ENCODE measurements at places on chromosomes 13 and 19.

DNA sequence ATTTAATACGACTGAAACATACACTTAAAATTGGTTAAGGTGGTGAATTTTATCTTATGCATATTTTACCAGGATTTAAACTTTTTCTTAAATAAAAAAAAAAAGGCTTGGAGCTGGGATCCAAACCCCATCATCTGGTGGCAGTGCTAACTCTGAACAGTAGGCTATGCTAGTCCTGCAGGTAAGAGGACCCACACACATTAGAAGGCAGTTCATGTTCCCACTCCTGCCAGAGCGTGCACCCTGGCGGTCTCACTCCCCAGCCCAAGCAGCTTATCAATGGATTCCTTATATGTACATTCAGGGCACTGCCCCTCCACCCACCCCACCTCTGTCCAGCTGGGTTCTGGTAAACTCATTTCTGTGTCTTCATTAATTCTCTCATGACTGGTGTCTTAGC, 31.3 kb upstream of the CEBPA start:
- no peak for DNase-seq

DNA sequence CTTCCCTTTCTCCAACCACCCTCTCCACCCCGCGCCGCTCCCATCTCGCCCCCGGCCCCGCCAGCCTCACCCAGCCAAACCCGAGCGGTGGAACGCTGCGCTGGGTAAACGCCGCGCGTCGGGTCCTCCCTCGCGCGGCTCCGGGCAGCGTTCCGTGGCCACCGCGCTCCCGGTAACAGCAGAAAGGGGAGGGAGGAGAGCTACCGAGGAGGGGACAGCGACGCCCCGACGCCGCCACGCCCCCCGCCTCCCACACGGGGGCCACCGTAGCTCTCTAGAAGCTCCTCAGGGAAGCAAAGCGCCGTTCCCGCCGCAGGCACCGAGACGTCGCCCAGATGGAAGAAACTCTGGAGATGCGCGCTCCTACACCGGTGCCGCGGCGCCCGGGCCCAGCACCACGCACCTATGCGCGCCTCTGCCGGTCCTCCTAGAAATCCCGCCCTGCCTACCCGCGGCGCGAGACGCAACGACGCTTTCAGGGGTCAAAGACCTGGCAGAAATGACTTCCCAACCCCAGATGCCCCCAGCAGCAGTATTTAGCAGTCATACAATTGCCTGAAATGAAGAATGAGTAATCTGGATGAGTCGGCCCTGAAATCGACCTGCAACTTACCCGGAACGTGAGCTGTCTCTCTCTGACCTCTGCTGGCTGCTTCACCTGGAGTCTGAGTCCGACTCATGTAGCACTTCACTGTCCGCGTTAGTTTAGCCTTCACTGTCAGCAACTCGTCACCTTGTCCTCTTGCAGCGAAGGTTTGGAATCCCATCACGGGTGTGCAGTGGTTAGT, at the start of gene RUBCNL:
Gene RUBCNL, minus strand, starts transcription at position 189 of the 788 bp plus-strand sequence. CDS start 14,777 bp downstream, outside the sequence.
- DNase-seq, result peak; percentile 59

GRCh38 chr13:32277839-32278238, 37.3 kb downstream of the ZAR1L start:
- DNase-seq, result no peak

- no peak for DNase-seq
Measured at GRCh38 chr13:97012251-97013048, 18.2 kb upstream of the OXGR1 start.

- DNase-seq, result no peak
Measured at GRCh38 chr19:18306888-18307260, 16.0 kb downstream of the LSM4 start.

- no peak for DNase-seq
Measured at GRCh38 chr19:37907735-37908455, 887 bp downstream of the SIPA1L3 start.

- no peak for DNase-seq
Measured at GRCh38 chr13:21759911-21760310, 89.0 kb downstream of the FGF9 start.

DNA sequence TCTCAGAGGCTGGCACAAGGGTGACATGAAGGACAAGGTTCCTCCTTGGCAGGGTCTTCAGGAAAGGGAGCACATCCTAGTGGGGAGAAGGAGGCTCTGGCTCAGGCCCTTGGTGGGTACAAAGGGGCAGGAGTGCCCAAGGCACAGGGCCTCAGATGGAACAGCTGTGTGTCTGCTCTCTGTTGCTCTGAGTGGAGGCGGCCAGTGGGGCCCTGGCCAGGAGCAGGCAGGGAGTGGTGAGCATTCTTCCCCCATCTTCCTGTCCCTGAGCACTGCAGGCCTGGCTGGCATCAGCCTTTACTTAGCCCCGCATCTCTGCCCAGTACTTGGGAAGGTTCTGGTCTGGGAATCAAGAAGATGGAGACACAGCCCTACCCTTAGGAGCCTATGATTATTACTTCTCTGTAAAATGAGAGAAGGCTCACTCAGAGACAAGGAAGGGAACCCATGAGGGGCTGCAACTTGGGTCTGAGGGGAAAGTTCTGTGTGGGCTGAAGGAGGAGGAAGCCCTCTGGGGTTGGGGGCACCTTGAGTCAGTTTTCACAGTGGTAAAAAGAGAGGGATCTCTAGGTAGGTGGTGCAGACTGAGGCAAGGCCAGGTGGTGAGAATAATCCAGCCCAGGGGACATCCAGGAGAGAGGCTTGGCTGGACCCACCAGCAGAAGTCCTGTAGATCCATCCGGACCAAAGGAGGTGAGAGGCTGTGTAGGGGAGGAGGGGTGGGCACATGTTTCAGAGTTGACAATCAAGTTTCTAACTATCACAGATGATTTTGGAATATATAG, 173.5 kb downstream of the TSHZ3 start:
- no peak for DNase-seq

GRCh38 chr19:29576761-29577648, 29.1 kb upstream of the POP4 start:
- DNase-seq, result no peak

DNA sequence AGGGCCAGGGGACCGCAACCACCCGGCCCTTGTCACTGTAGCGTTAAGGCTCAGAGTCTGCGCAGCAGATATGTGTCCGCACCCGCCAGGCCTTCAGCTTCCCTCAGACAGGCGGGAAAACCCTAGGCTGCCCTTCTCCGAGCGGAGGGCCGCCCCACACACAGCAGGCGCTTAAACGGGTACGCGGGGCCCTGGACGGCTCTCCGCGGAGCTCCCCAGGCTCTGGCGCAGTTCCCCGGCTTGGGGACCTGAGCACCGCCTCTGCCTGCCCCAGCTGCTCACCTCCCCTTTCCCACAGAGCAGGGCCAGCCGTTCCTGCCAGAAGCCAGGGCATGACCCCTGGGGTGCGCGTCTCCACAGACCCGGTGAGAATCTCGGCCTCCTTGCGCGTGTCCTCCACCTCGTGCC, 593 bp downstream of the ZNF135 start:
- no peak for DNase-seq

DNA sequence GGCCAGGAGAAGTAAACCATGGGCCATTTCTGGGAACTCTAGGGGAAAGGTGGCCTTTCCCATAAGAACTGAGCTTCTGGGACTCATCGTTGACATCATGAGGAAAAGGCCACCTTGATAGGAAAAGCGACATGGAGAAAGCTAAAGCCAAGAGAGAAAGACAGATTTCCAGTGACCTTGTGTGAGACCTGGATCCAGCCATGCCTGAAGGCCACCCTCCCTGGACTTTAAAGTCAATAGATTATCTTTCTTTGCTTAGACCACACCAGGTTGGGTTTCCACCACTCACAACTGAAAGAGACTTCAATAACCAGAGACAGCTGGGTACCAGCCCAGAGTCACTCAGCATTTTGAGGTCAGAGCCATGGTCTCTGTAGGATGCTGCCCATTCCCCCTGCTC, 3.5 kb downstream of the CYP4F2 start:
- DNase-seq, result no peak

- DNase-seq, result no peak
Measured at GRCh38 chr19:16824658-16825311, 4.4 kb upstream of the SIN3B start.

DNA sequence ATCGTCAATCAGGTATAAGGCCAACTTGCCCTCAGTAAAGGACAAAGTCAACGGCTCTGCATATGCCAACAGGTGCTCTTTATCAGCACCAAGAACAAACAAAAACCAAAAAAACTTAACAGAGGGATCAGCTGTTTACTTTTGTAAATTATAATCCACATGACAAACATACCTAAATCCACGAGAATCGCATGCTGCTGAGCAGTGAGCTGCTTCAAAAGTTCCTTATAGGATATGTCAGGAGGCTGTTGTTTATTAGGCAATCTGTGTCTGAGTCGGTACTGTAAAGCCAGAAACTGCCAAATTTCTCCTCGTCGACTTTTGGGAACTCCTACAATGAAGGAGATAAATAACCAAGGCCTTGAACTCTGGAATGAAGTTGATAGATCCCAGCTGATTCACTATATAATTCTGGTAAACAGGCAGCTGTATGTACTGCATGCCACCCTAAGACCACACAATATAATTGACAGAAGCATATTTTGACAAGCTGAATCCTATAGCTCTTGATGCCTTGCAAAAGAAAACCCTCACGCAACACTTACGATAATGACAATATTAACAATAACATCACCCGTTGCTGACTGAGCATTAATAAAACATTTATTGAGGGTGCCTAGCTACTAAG, 179.8 kb downstream of the TBC1D4 start:
- no peak for DNase-seq

DNA sequence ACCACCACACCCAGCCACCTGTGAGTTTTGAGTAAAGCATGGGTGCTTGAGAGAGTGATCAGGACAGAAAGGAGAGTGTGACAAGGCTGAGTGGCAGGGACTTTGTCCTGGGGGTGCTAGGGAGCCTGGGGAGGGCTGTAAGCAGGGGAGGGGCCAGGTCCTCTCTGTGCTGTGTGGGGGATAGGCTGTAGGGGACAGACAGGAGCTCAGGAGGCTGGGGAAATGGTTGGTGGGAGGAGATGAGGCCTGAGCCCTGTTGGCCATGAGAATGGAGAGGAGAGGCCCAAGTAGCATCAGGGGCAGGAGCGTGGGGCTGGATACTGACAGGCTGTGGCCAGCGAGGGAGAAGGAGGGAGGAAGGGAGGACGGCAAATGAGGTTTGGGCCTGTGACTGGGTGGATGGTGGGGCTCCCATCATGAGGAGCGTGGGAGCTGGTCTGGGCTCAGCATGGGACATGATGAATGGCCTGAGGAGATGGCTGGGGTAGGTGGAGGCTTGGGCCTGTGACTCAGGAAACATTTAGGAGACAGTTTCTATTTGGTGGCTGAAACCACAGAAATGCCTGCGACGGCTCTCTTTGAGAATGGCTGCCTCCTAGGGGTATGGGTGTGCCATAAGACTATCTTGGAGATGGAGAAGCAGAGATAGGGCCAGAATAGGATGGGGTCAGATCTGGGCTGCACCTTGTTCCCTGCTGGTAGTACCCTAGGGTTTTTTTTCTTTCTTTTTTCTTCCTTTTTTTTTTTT, 25.0 kb downstream of the GRIN2D start:
- no peak for DNase-seq

- peak; percentile 58 for DNase-seq
Measured at GRCh38 chr19:33125929-33126388, 6.0 kb upstream of the WDR88 start.

DNA sequence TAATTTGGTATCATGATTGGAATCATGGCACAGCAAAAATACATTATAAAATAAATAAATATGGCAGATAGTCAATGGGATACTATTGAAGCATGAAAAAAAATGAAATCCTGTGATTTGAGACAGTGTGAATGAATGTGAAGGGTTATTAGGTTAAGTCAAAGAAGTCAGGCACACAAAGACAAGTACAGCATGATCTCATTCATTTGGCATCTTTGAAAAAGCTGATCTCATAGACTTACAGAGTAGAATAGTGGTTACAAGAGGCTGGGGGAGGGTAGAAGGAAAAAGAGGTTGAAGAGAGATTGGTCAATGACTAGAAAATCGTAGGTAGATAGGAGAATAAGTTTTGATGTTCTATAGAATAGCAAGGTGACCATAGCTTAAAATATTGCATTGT, 295.1 kb upstream of the SLITRK5 start:
- DNase-seq, result no peak

DNA sequence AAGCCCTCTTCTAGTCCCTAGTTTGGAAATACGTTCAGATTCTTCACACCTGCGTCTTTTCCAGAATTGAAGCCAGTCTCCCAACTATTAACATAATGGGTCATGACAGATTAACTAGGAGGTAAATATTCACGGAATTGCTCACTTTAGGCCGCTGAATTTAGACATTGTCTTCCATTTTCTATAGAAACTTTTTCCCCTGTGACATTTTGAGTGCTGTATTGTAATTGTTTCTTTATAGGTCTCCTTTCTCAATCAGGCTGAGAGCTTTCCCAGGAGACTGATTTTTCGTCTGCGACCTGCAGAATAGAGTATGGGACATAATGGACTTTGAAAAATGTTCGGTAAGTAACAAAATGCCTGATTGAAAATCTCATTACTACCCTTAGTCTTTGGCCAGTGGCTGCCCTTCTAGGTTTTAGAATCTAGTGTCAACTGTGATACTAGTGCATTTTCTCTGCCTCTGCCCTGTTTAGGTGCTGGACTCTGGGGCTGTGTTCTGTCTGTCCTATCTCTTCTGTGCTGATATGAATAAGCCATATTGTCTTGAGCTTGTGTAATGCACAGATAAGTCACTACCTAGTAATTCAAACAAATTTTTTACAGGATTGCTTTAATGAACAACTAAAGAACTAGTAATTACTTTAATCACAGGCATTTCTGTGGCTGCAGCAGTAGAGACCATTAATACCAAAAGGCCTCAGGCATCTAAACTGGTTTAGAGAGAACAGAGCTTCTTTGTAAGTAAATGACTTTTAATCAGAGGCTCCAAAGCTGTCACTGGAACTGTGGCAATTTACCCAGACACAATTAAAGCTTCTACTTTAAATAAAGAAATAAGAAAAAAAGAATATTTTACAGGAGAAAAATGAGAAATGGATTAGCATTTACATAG, 122.4 kb upstream of the FREM2 start:
- no peak for DNase-seq

DNA sequence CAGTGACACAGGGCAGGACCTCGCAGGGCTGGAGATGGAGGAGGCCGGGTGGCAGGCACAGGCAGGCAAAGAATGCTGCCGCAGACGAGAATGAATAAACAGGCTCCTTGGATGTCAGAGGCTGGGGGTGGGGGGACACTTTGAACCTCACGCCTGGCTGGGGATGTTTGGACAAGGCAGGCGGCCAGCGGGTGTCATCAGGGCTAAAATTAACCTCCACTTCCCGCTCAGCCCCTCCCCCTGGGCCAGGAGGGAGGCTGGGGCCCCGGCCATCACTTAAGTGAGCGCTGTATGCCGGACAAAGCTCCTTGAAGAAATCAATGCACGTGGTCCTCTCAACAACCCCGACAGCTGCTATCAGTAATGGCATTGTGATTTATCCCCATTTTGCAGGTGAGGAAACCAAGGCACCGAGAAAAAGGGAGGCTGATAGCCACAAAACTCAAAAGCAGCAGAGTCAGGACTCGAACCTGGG, 10.3 kb upstream of the FUT5 start:
- no peak for DNase-seq

- no peak for DNase-seq
Measured at GRCh38 chr13:78103936-78104335, 185.3 kb upstream of the EDNRB start.

- DNase-seq, result peak; percentile 60
Measured at GRCh38 chr13:44331912-44332851, 41.4 kb upstream of the SERP2 start.

Measured in mesothelial cell of epicardium (in vitro differentiated cells).